ENCODE measurements at places on chromosomes 11 and 22.
A peak's percentile ranks its signal among the peaks of the same experiment; 100 is the strongest.

GRCh38 chr11:47028195-47029093, 91.9 kb downstream of the CSTPP1 start:
- no peak for DNase-seq

- no peak for DNase-seq
Observed at GRCh38 chr22:41234815-41235695, 5.7 kb downstream of the CHADL start.

GRCh38 chr11:4523666-4524065, 21.3 kb upstream of the OR52M1 start:
- DNase-seq = no peak

GRCh38 chr11:103602840-103603239, 433.6 kb upstream of the DDI1 start:
- no peak for DNase-seq

DNA sequence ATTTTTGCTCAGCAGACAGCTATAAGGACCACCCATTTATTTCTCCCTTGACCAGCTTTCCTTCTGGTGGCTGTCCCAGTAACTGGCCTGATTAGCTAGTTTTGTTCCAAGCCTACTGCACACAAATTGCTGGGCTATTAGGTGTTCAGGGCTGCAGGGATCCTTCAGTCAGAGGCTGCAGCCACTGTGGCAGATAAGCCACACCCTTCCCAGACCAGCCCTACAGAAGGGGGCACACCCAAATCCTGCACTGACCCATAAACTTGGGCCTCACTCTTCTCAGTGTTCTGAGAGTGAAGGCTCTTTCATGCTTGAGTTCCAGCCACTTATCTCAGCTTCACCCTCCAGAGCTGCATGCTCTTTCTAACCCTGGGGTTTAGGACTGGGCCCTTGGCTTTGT, 200.0 kb downstream of the AASDHPPT start:
- no peak for DNase-seq

DNA sequence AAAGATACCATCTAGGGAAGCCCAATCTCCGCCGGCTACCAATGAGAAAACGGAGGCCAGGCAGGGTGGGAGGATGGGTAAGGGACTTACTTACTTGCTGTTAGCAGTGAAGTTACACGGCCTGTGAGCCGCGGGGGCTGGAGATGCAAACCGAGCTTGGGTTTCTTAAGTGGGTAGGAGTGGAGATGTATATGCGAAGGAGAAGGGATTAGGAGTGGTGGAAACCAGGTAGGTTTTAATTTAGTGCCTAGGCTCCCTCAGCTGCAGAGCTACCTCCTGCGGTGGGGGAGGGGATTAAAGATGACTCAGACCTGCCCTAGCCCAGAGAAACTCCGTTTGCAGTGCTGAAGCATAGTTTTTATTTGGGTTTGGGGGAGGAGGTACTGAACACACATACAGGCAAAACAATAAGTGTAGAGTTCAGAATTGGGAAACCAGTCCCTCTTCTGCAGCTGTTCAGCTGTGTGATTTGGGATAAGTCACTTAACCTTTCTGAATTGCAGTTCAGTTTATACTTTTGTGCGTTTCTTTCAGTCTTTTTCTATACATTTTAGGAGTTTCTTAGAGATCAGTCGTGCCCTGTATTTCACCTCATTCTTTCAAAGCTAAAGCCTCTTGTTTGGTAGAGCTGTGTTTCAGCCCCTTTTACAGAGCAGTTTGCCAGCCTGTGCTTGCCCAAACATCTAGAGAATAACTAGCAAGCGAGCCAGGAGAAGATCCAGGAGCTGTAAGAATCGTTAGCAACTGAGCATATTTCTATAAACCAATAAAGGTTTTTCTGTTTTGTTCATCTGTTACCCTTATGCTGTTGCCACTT, 596 bp upstream of the TNRC6B start:
- no peak for DNase-seq

GRCh38 chr11:75762885-75763284, 5.7 kb upstream of the DGAT2 start:
- DNase-seq = peak; percentile 34

DNA sequence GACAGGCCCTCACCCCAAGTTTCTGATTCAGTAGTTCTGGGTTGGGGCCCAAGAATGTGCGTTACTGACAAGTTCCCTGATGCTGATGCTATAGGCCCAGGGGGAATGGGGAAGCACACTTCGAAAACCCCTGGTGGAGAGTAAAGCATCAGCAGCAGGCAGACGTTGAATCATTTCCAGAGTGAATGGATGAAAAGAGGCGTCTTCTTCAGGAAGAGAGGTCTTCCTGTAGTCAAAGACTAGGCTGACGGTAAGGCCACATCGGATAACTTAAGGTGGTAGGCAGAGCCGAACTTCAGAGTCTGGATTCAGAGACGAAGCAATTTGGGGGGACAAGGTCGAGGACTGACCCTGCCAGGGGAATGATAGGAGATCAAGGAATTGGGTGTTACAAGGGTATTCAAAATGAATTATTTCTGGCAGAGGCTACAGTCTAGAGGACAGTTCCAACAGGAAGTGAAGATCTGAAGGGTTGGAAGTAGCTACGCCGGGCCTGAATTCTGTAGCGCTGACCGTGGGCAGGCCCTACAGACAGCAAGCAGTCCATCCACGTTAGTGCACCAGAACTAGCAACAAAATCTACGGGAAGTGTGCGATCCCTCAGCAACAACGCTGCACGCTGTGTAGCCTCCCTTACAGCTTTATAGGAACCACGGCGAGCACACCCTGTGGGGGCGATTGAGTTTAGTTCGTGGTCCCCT, 862 bp upstream of the CENATAC start:
- DNase-seq = no peak

DNA sequence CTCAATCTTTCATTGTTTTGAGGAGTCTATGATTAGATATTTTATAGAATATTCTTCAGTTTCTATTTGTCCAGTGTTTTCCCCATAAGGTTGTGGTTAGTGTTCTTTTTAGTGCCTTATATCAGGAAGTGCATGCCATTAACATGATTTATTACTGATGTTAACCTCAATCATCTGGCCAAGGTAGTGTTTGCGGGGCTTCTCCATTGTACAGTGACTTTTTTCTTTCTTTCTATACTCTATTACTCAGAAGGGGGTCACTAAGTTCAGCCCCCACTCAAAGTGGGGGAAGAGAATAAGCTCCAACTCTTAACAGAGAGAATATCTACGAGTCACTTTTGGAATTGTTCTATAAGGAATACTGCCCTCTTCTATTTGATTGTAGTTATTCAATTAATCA, 415.8 kb downstream of the DYNC2H1 start:
- DNase-seq = no peak

- DNase-seq = no peak
Observed at GRCh38 chr22:41925783-41926460, 684 bp downstream of the TNFRSF13C start.

- DNase-seq = no peak
Observed at GRCh38 chr11:125070699-125071254, 7.7 kb downstream of the SLC37A2 start.

DNA sequence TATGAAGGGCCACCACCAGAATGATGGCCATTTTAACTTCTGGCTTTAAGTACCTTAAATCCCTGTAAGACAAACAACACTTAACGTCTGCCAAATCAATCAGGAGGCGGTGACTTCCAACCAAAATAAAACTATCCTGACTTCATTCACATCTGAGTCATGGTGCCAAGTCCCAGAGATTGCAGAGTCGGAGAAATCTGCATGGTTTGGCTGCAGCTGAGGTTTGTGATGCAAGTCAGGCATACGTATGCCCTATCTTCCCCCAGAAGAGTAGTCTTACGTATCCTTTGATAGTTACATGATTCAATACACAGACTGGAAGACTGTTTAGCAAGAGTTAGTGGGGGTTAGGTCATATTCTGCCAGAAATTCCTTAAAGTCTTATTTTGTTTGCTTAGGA, 1.7 kb upstream of the GAB2 start:
- peak; percentile 89 for DNase-seq

- no peak for DNase-seq
Observed at GRCh38 chr11:8315463-8315862, 51.8 kb upstream of the LMO1 start.

GRCh38 chr11:88398372-88398771, 60.8 kb upstream of the CTSC start:
- no peak for DNase-seq

GRCh38 chr11:19739872-19740271, 27.2 kb downstream of the NAV2 start:
- no peak for DNase-seq

DNA sequence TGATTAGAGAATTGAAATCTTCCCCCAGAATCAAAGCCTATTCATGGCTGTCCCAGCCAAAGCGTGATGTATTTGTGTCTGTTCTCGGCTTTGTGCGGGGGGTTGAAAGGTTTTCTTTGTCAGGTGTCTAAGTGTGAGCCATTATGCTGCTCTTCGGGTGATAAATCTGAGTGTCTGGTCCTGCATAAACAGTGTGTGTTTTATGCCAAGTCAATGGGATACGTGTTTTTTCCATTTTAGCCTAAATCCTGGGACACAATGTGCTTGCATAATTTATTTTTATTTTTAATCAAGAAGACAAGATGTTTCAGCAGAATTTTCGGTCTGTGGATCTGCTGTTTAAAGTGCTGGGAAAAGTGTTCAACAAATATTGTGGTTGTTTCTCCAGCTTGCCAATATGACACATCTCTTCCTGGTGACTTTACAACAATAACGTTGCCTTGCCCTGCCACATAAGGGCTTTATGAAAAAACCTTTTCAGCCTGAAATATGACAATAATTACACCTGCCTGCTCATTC, 267.8 kb downstream of the TBC1D22A start:
- DNase-seq = no peak

GRCh38 chr11:40188848-40189247, 1270.6 kb downstream of the LRRC4C start:
- DNase-seq = no peak

GRCh38 chr11:46438211-46438610, 46.6 kb upstream of the CHRM4 start:
- no peak for DNase-seq

DNA sequence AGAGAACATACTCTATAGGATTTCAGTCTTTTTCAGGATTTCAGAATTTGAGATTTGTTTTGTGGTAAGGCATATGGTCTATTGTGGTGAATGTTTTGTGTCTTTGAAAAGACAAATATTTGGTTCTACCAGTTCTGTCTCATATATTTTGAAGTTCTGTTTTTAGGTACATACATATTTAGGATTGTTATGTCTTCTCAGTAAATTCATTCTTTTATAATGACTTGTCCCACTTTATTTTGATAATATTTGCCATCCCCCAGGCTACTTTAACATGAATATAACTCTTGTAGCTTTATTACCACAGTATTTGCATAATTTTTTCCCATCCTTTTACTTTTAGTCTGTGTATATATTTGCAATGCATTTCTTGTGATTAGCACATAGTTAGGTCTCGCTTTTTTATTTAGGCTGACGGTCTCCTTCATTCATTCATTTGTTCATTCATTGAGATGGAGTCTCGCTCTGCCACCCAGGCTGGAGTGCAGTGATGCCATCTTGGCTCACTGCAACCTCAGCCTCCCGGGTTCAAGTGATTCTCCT, 32.1 kb downstream of the MTMR3 start:
- no peak for DNase-seq

DNA sequence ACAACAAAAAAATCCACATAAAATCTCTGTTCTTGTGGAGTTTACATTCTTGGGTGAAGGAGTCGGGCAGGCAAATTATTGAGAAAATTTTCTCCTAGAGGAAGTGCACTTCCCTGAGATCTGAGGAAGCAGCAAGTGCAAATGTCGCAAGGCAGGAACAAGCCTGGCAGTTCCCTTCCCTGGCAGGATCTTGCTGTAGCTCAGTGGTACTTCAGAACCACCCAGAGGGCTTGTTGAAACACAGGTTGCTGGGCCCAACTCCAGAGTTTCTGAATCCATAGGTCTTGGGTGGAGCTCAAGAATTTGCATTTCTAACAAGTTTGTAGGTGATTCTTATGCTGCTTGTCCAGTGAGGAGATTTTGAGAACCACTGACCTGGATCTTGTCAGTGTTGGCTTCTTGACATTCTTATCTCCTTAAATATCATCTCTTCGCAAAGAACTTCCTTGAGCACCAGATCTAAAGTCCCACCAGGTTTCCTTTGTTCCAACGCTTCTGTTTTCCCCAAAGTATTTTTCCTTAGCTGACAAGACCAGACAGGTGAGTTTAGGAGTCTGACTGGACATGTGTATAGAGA, 9.6 kb downstream of the QSER1 start:
- no peak for DNase-seq

DNA sequence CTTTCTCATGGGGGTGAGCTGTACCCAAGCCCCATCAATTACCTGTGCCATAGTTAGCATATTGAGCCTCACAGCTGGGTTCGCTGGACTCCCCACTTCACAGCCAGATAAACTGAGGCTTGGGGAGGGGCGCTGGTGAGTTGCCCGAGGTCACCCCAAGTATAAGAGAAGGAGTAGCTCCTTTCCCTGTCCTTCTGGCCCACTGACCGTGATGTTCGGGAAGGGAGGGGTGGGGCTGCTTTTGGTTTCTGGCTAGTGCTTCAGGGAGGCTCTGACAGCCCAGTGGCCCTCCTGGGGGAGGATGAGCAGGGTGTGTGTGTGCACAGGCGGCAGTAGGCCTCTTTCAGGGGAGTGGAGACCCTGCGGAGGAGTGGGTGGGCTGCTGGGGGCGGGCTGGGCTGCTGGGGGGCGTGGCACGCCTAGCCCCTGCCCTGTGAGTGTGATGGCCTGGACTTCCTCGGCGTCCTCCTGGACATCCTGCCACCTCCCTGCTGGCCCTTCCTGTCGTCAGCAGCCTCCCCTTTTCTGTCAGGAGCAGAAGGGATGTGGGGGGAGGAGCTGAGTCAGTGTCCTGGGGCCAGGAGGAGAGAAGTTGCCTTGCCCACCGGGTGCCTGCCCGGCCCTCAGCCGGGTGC, 50.3 kb downstream of the TRIOBP start:
- DNase-seq = no peak

DNA sequence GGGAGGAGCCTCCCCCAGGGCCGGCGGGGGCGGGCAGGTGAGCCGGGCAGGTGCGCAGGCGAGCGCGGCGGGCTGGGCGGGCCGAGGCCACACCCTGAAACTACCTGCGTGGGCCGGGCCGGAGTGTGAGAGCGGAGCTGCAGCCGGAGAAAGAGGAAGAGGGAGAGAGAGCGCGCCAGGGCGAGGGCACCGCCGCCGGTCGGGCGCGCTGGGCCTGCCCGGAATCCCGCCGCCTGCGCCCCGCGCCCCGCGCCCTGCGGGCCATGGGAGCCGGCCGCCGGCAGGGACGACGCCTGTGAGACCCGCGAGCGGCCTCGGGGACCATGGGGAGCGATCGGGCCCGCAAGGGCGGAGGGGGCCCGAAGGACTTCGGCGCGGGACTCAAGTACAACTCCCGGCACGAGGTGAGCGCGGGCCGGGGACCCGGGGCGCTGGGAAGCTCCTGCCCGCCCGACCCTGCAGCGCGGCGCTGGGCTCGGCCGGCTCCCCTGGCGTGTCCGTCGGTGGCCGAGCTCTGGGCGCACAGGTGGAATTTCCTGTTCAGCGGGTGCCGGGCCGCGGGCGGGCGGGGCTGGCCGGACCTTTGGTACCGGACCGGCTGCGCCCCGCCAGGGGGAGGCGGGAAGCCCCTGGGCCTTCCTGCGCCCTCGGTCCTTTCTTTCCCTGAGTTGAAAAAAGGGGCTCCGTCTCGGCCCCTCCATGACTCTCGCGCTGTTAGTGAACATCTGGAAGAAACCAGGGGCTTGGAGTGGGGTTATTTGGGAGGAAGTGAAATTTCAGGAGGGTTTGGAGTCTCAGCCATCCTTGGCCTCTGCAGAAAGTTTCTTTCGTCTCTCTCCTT, at the start of gene ST14:
Gene ST14, plus strand, starts transcription at position 126 of the 841 bp plus-strand sequence. Its CDS starts 198 bp downstream, at position 324.
- no peak for DNase-seq

All from AG09319 (cell line).